Stimulated activated CD8-positive, alpha-beta memory T cell treated with anti-CD3 and anti-CD28 coated beads, Interleukin-15, amount 100 ng/mL, for 48 hours (primary cell): ENCODE measurements at places on chromosomes 13 and 19.
A peak's percentile ranks its signal among the peaks of the same experiment; 100 is the strongest.

GRCh38 chr13:35764326-35765015, 288.0 kb upstream of the MAB21L1 start:
- DNase-seq = no peak

GRCh38 chr13:32126756-32127155, 95.2 kb downstream of the FRY start:
- DNase-seq = no peak

DNA sequence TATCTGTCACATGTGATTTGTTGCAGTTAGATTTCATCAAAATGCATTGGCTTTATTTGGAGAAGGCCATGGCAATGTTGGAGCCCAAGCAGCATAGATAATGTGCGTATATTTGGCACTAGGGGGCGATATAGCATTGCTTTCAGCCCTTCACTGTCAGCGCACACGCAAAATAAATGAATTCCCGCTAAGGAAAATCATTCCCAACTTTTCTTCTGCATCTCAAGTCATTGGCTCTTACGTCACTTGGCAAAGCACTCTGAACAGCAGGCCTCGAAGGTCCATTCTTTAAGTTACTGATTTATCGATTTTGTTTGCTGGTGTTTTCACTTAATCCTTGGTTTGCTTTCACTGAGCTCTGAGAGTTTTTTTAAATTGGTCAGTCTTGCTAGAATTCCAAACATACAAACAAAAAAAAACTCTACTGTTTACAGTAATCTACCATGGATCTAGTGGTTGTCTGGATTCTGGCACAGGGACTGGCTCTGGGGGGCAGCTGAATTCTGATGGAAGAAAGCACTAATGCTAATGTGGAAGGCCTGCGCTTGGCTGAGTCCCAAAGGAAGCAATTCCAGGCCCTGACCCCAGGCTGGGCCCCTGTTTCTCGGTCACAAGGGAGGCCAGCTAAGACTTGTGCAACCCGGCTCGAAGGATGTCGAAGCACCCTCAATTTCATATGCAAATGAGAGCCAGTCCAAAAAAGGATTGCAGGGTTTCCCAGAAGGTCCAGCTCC, 97.7 kb upstream of the IPO5 start:
- peak; percentile 1 for DNase-seq

DNA sequence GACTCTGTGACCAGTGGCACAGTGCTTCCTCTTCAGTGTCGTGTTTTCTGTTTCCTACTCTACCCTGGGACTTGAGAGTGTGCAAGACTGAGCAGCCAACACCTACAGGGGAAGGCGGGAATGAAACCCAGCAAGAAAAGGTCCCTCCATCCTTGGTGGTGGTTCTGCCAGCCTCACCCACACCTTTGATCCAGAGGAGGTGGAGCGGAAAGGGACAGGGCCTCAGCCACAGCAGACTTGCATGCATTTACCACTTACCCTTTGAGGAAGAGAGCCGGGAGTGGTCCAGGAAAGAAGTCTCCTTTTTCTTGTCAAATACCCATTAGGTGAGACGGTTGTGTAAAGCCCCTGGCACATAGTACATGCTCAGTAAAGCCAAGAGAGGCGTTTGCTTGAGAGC, 164.8 kb upstream of the ZNF536 start:
- no peak for DNase-seq

- no peak for DNase-seq
These were observed 23.9 kb downstream of the DHRS12 start for GRCh38 chr13:51780099-51780498.

DNA sequence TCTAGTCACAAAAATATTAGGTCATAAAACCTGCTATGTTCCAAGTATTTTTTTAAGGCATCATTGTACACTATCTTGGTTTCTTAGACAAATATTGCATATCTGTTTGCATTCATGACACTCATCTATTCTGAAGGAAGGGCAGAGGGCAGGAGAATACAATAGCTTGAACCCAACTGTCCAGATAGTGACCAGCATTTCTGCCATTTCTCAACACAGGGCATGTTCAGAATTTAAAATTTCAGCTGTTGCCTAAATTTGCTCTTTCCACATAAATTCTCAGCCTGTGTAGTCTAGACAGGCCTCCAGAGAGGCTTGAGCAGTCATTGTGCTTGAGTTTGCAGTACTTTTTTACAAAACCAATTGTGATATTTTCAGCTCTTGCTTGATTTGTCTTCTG, 119.5 kb downstream of the ZAR1L start:
- DNase-seq = no peak

DNA sequence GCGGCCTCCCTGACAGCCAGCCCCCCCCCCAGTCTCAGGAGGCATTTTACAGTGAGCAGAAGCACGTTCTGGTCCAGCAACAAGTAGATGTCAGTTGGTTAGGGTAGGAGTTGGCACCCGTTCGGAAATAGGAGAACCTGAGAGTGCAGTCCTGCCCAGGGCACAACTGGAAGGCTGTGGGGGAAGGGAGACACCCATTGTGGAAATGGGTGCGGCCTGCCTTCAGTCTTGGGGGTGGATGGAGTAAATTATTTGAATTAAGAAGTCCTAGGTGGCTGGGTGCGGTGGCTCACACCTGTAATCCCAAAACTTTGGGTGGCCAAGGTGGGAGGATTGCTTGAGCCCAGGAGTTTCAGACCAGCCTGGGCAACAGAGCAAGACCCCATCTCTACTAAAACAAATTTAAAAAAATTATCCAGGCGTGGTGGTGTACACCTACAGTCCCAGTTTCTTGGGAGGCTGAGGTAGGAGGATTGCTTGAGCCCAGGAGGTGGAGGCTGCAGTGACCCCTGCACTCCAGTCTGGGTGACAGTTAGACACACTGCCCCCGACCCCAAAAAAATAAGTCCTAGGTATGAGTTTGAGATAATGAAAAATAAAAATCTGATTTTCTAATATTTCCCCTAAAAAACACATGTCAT, 1.2 kb downstream of the CIRBP start:
- DNase-seq = no peak

DNA sequence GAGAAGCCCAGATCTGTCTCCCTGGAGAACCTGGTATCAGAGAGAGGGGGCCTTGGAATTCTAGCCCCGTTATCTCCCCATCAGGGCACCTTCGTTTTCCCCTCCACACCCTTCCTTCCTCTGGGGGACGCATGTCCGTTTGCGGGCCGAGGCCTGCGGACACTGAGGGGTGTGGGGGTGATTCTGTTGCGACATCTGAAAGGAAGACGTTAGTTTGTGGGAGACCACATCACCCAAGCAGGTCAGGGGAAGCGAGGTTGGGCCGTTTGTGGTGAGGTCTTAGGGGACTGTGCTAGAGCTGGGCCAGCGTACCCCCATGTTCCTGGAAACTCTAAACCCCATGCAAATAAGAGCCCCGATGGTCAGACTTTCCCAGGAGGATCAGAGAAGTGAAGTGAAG, 3.7 kb upstream of the HSH2D start:
- no peak for DNase-seq

DNA sequence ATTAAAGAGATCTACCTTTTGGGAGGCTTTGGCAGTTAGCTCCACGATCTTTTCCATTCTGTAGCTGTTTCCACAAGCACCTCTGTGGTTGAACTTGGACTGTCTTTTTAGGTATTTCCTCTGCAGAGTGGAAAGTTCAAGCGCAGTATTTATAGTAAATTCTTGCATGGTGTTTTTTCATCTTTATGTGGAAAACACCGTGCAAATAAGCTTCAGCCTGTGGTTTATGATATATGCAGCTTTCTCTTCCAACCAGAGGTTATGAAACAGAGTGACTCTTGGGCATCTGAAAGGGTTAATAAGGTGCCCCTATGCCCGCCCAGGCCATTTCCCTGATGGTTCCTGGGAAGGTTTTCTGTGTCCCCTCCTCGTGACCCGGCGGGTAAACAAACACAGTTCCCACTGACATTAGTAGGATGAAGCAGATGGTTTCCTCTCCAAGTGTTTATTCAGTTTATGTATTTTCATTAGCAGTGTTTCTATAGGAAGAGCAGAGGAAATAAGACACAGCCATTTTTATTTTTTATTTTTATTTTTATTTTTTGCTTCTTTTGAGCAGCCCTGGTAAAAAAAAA, 39.7 kb upstream of the RNF113B start:
- no peak for DNase-seq

DNA sequence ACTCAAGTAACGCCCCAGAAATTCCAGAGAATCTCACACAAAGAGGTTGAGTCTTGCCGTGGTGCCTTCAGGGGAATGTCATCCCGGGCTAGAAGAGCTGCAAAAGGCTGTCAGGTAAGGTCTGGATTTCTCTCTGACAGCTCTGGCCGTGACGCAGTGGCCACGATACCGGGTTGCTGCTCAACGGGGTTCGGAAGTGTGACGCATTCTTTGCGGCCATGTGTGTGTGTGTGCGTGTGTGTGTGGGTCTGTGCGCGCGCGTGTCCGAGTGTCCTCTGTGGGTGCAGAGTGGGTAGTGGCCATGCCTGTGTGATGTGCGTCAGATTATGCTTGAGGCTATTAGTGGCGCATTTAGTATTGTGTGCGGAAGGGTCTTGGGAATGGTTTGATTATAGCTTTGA, 306 bp downstream of the ZNF540 start:
- peak; percentile 31 for DNase-seq
